Kidney (tissue), 22 donors: ENCODE measurements at places on chromosomes 11 and 22. TPM values are rescaled to one million over a fixed set of nuclear protein-coding genes. Genes with fewer than 3 reads are reported as not detected.

- no peaks in the 10 kb centered on the region for H3K27me3 ChIP-seq
- H3K4me3 ChIP-seq, result no peak overlapping the region
- H3K36me3 ChIP-seq, result no peaks in the 10 kb centered on the region
- H3K4me1 ChIP-seq, result no peaks in the 10 kb centered on the region
Measured at GRCh38 chr11:128572965-128573364, 14.4 kb downstream of the ETS1 start.

DNA sequence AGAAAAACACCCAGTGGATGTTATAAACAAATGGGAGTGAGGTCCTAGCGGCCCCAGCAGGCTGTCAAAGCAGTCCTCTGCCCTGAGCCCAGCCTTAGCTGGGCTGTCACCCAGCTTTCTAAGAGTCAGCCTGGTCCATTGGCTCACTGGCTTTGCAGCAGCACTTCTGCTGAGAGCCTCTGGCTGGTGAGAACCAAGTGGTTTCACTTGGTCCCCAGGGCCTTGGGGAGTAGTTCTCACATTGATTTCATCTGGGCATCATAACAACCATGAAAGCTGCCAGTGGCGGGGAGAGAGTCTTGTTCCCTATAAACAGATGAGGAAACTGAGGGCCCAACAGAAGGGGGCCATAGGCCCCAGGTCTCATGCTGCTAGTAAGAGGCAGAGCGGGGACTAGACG lies 11.4 kb downstream of the SEC14L6 start:
- H3K27me3 ChIP-seq, result no peaks in the 10 kb centered on the region
- no peak for DNase-seq
- H3K27ac ChIP-seq, result no peak overlapping the region
- no peak overlapping the region for H3K4me3 ChIP-seq

GRCh38 chr11:75872887-75873416 lies 57.9 kb downstream of the UVRAG start:
- no peak for DNase-seq
- H3K4me3 ChIP-seq, result no peak overlapping the region
- no peaks in the 10 kb centered on the region for H3K27me3 ChIP-seq
- H3K4me1 ChIP-seq, result no peaks in the 10 kb centered on the region

DNA sequence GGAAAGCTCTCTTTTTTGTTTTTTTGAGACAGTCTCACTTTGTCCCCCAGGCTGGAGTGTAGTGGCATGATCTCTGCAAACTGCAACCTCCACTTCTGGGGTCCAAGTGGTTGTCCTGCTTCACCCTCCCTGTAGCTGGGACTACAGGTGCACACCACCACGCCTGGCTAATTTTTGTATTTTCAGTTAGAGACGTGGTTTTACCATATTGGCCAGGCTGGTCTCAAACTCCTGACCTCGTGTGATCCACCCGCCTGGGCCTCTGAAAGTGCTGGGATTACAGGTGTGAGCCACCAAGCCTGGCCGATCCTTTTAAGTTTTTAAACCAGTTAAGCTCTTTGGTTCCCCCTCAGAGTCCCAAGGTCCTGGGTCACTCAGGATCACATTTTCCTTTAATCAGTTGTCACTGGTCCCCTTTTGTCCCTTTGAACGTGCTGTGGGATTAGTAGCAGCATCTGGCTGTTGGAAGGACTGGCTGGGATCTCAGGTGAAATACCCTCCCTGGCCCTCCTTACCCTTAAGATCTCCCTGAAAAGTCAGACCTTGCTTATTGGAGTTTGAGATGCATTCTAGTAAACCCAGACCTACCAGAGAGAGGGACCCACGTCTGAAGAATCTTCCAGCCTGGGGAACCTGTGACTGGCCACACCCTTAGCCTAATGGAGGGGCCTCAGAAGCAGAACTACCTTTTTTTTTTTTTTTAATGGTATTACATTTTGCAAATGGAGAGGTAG lies 8.1 kb downstream of the MALAT1 start:
- peak; percentile 91 for DNase-seq
- H3K4me3 ChIP-seq, result no peak overlapping the region
- H3K36me3 ChIP-seq, result peaks cover 37% of the 10 kb centered on the region

GRCh38 chr22:47090591-47091245 lies 328.3 kb downstream of the TBC1D22A start:
- peaks cover 6% of the 10 kb centered on the region for H3K4me1 ChIP-seq
- DNase-seq, result no peak
- peak overlapping the region; percentile 41 for H3K4me3 ChIP-seq

PATE2 gene
- not detected for total RNA-seq
